ENCODE measurements at places on chromosomes 12 and 14.

GRCh38 chr14:49886523-49886922 is 6.4 kb upstream of the ARF6 start:
- DNase-seq: no peak

GRCh38 chr12:49422114-49422513 is 54.9 kb downstream of the SPATS2 start:
- no peak for DNase-seq

DNA sequence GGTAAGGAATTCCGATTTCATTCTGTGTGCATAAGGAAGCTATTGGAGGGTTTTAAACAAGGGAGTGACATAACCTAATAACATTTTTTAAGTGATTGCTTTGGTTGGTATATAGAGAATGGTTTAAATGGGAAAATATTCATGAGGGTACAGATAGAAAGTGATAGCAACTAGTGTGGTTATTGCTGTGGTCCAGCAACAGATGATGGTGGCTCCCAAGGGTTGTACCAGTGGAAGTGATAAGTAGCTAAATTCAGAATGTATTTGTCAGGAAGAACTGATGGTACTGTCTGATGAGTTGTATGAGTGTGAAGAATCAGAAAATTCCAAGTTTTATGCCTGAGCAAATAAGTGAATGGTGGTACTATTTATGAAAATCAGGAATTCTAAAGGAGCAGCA is 2.6 kb upstream of the CNOT2 start:
- DNase-seq: no peak

GRCh38 chr12:89343127-89343526 is 9.2 kb downstream of the DUSP6 start:
- no peak for DNase-seq

- DNase-seq: no peak
Measured at GRCh38 chr12:10163084-10163483, 8.8 kb downstream of the OLR1 start.

- DNase-seq: no peak
Measured at GRCh38 chr12:92185052-92185451, 39.4 kb upstream of the BTG1 start.

GRCh38 chr12:45349916-45350315 is 134.0 kb downstream of the ANO6 start:
- no peak for DNase-seq

DNA sequence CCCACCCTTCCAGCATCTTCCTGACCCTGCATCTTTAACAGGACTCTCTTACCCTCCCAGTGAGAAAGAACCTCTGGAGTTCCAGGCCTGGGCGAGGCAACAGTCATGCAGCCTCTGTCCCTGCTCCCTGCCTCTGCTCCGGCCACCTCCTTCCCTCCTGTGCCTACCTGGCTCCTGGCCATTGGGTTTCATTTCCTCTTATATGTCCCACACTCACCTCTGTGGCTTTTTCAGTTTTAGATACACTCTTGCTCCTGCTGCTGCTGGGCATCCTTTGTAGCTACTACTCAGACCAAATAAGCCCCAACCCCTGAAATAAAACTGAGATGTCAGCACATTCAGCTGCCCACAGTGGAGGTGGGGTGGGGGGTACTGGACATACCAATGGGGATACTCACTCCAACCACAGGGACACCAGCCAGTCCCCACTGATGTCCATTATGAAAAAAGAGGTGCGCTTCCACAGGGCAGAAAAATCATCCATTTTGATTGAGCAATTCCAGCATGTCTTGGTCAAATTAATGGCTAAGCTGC is 99.1 kb upstream of the NRXN3 start:
- no peak for DNase-seq
